Renal cortical epithelial cell (primary cell): ENCODE measurements at places on chromosomes 2 and 18. TPM values are rescaled to one million over a fixed set of nuclear protein-coding genes. Genes with fewer than 3 reads are reported as not detected.

- DNase-seq = no peak
These were observed 278.4 kb downstream of the NDUFA10 start for GRCh38 chr2:239746559-239747246.

GRCh38 chr2:36404754-36405153, 49.2 kb downstream of the CRIM1 start:
- DNase-seq = no peak

DNA sequence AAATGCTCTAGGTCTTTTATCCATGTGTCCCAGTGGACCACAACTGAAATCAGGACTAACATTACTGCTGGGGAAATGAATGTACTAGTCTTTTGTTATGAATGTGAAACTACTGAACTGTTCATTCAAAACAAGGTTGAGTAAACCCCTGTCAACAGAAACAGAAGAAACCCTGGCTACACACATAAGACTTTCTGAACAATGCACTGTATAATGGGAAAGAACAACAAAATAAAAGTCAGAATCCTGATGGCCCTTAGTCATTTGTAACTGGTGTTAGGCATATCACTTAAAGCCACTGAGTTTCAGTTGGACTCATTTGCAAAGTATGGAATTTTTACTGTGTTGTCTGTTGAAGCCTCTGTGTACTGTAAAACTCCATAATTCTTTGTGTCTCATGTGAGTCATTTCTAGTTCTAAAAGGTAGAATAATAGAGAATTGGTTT, 77.0 kb upstream of the UBXN4 start:
- peak; percentile 92 for DNase-seq

DNA sequence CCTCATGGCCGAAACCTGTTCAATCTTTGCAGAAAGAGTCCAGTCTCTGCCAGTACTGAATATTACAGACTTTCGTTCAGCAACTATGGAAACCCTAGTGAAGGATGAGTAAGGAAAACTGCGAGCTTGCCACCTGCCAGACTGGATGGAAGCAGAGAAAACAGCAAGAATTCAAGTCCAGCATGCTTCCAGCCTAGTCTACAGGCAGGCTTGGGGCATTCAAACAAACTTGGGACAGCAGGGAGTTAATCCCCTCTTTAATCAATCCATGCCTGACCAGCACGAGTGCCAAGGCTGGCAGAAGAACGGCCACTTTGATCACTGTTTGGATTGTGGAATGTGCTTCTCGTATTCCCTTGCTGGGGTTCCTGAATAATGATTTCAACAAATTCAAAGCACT, 145.2 kb downstream of the EPHA4 start:
- DNase-seq = no peak

- DNase-seq = peak; percentile 85
These were observed 206.8 kb downstream of the TXNL1 start for GRCh38 chr18:56431551-56431950.

DNA sequence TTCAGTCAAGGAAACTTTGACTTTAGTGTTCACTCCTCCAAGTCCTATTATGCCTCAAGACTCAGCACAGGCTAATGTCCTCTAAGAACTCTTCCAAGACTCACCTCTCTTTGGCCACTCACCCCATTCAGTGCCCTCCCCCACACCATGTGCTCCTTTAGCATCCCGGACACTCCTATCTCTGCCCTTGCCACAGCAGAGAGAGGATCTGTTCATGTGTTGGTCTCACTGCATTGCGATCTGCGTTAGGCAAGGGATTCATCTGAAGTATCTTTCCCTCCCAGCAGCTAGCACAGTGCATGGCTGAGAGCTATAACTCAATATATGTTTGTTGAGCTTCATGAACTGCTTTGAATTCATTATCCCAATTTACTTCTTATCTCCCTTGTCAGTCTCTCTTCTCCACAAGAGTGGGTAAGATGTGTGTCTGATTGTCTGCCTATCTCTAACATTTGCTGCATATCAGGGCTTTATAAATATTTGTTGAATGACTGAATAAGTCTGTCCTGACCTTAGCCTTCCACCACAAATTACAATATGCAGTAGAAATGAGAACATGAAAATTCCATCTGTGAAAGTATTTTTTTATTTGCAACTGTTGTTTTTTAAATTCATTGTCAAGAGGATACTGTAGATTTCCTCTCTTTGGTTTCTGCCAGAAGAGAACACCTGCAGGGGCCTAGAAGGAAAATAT, 179.9 kb upstream of the NCKAP5 start:
- no peak for DNase-seq

- peak; percentile 3 for DNase-seq
These were observed 384.7 kb upstream of the RAB12 start for GRCh38 chr18:8224576-8224975.

- DNase-seq = no peak
These were observed 175.3 kb downstream of the RPIA start for GRCh38 chr2:88866756-88867155.

DNA sequence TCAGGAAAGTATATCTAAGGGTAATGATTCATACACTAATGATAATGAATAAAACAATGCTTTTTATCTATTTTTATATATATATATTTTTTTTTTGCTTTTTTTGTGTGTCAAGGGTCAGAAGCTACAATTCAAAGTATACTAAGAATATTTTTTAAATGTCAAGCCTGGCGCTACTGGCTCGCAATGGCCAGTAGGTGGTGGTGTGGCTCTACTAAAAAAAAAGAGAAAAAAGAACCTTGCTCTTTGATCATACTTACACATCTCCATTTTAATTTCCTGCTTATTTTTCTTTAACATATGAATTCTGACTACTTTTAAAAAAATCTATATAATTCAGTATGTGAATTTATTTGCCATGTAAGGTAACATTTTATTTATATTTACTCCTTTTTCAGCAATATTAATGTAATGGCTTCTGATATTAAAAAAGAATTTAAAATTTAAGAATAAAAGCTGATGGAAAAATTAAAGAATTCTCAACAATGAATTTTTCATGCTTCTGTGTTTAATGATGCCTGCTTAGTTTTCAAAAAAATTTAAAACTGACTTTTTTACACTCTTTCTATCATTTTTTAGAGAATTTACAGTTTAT, 232.9 kb downstream of the GULP1 start:
- peak; percentile 36 for DNase-seq

DNA sequence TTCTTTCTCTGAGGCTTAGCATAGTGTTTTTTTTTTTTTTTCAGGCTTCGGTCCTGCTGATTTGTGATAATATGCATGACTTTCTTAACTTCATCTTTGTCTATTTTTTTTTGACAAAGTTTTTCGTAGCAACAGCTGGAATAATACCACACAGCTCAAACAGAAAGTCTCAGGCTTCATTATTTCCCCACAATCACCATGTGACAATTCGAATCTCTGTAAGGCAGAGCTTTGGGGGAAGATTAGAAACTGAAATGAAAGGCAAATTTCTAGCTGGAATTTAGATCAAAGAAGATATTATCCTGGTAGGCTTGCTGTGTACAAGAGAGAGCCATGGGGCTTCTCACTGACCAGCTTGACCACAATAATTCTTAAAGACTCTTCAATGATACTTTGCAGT, 12.2 kb upstream of the CD28 start:
- no peak for DNase-seq

SP9 gene
- total RNA-seq = not detected in 2 replicates

BCL2 gene
- 6.3 and 30.2 TPM in 2 replicates for total RNA-seq

IL18RAP gene
- not detected in 2 replicates for total RNA-seq

GCG gene
- not detected in 2 replicates for total RNA-seq

ATP6V1C2 gene
- total RNA-seq = under 0.01 and 0.05 TPM in 2 replicates
